AG09309 (cell line): ENCODE measurements at places on chromosomes 2 and 18.

GRCh38 chr2:68709421-68709911 lies 25.1 kb upstream of the ARHGAP25 start:
- no peak for DNase-seq

DNA sequence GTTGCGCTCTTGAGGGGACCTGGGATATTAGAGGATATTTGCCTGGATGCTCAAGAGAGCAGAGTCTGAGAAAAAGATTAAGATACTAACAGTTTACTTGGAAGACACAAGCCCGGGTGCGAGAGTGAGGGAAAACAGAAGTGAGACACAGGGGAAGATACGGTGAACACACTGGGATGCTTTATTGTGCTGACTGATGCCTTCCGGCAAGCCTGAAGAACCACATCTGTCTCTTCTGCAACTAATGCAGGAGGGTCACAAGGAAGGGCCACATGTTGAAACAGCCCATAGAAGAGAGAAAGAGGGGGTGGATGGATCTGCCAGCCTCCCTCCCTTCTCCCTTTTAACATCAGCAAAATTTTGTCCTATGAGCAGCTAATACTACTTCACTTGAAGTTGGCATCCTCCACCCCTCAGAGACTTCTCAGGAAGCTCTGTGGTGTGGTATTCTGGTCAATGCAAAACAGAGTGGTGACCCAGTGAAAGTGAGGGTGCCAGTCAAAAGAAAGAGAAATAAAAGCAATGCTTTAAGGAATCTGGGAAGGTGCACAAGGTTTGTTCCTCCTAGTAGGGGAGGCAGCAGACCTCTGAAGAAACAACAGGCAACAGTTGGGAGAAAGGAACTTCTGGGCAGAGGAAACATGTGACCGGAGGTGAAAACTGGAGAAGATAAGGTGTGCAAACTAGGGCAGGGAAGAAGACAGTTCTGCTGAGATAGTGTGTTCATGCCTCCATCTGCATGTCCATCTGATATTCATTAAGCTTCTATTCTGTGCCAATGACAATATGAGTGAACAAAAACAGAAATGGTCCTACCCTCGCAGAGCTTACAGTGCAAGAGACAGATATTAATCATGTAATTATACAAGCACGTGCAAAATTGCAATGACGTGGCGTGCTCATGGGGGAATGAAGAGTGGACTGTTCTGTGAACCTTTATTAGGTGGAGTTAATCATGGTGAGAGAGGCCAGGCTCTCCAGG lies 107.1 kb downstream of the LYPD6B start:
- no peak for DNase-seq

GRCh38 chr2:88230911-88231310 lies 60.8 kb downstream of the THNSL2 start:
- no peak for DNase-seq

DNA sequence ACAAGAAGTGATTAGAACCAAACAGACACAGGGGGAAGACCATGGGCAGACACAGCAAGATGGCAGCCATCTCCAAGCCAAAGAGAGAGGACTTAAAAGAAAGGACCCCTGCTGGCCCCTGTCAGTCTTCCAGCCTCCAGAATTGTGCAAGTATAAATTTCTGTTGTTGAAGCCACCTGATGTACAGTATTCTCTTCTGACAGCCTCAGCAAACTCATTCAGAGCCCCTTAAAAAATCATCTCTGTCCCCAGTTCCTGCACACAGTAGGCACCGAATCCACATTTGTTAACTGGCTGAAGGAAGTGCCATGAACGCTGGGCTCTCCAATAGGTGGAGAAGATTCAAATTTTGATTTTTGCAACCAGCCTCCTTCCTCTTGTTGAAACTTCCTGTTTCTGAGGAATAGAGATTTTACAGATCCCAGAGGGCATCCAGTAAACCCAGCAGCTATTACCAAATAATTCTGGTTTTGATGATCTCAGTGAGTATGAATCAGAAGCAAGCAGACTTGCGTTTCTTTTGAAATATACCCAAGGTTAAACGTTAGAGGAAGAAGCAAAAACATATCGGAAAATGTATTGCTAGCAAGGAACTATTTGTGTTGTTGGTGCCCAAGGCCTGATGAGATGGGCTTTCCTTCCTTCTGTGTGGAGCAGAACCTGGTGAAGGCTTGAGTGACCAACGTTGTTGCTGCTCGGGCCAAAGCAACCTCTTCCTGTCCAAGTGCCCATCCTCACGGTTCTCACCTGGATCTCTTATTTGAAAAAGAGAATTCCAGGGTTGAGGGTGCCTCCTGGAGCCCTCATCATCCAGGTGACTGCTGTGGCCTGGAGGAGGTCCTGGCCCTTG lies 47.7 kb upstream of the PLB1 start:
- peak; percentile 87 for DNase-seq

- no peak for DNase-seq
Observed at GRCh38 chr2:187826023-187826422, 271.8 kb upstream of the TFPI start.

DNA sequence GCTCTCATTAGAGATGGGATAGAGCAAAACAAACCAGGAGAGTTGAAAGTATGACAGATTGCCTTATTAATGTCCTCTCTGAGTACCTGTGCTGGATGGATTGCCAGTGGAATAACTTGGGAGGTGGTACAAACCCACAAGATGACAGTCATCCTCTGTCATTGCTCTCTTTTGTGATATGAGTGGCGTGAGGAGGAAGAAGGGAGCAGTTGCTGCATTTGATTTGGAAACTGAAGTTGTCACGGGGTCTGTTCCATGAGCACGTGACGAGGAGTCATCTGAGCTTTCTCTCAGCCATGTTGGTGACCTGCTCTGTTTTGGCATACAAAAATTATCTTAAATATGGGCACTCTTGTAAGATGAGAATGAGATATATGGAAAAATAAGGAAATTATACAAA lies 204.9 kb downstream of the FAM210A start:
- no peak for DNase-seq

DNA sequence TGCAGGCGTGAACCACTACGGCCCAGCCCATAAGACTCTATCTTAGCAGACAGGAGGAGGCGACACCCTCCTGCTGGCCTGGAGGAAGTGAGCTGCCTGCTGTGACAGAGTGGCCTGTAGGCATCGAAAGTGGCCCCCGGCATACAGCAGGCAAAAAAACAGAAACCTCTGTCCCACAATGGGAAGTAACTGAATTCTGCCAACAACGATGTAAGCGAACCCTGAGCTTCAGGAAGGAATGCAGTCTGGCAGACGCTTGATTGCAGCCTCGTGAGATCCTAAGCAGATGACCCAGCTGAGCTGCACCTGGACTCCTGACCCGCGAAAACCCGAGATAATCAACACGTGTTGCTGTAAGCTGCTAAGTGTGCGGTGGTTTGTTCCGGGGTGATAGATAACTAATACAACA lies 13.6 kb downstream of the MRO start:
- DNase-seq = no peak

GRCh38 chr18:13606604-13607254 lies 119.6 kb downstream of the FAM210A start:
- no peak for DNase-seq

DNA sequence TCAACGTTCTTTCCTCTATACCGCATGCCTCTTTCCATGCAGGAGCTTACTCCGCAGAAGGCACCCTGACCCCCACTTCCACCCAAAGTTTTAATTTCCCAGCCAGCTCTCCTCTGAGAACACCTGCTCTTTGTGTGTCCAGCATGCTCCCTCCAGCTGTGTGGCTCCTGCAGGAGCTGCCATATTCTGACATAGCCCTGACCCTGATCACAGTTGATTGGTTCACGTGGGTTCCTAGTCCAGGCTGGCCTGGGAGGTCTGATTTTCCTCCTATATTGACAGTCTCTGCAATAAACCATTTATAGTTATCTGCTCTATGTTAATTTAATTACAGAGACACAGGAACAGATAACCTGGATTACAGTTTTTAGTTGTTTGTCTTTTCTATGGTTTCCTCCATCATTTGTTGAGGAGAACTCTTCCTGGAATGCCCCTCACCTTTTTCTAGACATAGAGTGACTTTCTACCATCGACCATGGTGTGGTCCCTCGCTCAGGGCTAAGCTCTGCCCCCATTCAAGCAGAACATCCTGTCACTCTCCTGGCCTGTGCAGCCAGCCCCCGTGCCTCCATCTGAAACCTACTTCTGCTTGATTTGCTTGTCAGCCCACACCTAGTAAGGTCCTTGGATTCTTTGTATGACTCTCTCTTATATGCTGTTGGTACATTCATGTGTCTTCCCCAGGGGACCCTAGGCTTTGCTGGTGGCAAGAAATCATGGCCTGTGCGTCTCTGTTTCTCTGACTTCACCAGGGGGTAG lies 231.5 kb downstream of the LPIN1 start:
- no peak for DNase-seq

GRCh38 chr2:46197672-46198071 lies 99.5 kb upstream of the EPAS1 start:
- DNase-seq = no peak

GRCh38 chr2:50782543-50782942 lies 249.4 kb downstream of the NRXN1 start:
- no peak for DNase-seq

DNA sequence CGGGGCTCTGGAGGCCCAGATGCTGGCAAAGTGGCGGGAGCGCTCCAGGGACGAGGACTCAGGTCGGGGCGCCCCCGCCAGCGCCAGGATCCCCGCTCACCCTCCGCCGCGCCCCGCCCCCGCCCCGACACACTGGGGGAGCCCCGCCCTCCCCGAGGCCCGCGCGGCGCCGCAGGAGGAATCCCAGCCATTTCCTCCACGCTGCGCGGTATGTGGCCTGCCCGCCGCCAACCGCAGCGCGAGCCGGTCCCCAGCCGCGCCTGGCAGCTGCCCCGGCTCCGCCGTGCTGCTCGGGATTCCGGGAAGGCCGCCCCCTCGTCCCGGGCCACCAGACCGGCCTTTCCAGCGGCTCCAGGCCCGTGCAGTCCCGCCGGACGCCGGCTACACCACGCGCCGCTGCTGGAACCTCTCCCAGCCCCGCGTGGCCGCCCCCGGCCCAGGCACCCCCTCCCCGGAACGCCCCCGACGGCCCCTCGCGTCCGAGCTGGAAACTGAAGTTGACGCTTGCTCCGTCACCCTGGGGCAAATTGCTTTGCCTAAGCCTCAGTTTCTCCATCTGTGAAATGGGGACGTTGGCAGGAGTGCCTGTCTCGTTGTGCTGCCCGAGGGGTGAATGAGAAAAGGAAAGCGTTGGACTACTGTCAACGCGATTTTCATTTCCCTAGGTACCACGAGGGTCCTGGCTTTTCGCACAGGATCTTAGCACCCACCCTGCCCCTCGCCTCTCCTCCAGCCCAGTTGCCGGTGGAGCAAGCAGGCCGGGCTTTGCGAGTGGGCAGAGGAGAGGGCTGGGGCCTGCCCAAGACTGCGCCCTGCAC lies 53.6 kb downstream of the PKDCC start:
- DNase-seq = no peak

DNA sequence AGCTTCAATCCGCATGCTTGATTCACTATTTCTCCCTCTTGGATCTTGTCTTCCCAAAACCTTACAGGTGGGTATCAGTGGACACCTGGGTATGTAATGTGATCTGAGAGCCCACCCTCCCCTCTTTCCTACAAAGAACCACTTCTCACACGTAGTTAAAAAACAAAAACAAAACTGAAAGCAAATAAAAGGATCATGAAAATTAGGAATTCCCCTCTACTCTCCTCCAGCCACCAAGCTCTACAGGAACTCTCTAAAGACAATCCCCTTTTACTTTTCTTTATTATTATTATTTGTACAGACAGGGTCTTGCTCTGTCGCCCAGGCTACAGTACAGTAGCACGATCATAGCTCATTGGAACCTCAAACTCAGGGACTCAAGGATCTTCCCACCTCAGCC lies 40.8 kb upstream of the MYO1B start:
- no peak for DNase-seq

DNA sequence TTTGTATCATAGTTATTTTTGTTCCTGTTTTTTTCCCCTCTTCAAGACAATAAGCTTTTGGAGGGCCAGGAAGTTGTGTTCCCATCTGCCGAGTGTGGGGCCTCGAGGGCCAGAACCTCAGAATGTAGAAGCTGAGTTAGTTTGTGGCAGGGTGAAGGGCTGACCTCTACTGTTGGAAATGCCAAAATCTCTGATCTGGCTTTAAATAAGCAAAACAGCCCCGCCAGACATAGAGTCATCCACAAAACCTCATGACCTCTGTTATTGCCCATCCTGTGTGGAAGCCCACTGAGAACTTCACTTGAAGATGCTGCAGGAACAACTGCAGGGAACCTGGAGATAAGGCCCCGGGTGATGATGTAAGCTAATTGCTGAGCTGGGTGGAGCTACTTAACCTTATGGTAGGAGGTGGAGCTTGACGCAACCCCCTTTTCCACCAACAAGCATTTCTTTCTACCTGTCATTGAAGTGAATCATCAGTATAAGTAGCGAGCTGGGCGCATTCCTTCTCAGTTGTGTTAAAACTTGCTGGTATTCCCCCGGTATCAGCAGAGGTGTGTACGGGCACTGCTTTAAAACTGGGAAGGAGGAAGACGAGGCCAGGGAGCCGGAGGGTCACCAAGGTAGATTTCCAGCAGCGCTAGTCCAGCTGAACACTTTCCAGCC lies 177.2 kb downstream of the NEDD4L start:
- no peak for DNase-seq

DNA sequence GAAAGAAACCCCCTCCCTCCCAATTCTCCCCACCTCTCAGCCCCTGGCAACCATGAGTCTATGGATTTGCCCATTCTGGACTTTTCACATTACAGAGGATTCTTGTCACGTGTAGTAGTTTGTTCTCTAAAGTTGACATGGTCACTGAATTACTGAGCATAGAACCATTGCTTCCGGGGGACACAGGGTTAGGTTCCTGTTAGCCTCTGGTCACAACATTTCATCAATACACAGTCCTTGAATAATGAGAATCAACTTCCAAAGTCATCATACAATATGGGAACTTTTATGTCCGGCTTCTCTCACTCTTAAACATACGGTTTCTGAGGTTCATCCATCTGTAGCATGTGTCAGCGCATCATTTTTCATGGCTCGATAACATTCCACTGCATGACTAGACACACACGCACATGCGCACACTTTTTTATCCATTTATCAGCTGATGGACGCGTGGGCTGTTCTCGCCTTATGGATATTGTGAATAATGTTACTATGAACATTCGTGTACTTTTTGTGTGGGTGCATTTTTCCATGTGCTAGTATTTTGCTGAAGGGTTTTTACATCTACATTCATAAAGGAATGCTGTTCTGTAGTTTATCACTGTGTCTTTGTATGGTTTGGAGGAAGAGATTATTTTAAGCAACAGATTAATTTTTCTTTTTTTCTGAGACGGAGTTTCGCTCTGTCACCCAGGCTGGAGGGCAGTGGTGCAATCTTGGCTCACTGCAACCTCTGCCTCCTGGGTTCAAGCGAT lies 48.1 kb downstream of the PARD6G start:
- no peak for DNase-seq

DNA sequence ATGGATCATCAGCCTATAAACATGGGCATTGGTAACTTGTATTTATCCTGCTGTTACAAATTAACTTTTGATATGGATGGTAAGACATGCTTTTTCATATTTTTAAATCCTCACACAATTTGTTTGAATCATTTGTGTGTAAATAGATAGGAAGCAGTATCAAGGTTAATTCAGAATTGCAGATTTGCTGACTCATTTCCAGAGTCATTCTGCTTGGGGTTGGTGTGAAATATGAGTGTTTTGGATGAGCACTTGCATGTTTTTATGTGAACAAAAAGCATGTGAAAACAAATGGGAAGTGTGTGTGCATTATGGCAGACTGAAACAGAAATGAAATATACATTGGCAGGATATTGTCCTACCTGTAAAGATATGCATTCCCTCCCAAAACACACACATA lies 11.8 kb downstream of the CCDC85A start:
- no peak for DNase-seq
